ENCODE measurements at places on chromosomes 6 and 20.

DNA sequence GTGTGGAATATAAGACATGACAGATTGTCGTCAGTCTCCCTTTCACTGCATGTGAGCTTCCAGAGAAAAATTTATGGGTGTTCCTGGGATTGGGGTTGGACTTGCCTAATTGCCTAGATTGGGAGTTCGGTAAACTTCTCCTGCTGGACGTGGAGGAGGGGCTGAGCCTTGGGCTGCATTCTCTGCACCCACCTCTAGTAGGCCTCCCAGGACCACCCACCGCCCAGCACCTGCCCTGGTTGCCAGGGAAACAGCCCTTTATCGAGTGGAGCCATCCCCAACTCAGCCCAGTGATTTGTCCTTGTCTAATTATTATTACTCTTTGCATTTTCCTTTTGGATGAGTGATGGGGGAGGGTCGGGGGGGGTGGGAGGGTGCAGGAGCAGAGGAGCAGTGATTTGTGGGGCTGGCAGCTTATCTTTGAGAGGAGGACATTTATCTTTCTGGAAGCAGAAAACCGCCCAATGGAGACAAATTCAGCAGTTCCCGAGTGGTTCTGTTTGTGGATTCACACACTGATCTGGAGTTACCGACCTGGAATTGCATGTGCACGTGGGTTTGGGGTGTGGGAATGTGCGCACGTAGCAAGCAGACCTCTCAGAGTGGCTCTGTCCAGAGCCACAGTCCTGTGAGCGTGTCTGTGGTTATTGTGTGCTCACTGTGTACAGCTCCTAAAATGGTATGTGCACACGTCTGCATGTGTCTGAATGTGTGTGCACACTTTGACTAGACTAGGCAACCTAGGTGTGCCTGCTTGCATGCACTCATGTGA, 104.5 kb downstream of the DHX35 start:
- DNase-seq, result no peak

DNA sequence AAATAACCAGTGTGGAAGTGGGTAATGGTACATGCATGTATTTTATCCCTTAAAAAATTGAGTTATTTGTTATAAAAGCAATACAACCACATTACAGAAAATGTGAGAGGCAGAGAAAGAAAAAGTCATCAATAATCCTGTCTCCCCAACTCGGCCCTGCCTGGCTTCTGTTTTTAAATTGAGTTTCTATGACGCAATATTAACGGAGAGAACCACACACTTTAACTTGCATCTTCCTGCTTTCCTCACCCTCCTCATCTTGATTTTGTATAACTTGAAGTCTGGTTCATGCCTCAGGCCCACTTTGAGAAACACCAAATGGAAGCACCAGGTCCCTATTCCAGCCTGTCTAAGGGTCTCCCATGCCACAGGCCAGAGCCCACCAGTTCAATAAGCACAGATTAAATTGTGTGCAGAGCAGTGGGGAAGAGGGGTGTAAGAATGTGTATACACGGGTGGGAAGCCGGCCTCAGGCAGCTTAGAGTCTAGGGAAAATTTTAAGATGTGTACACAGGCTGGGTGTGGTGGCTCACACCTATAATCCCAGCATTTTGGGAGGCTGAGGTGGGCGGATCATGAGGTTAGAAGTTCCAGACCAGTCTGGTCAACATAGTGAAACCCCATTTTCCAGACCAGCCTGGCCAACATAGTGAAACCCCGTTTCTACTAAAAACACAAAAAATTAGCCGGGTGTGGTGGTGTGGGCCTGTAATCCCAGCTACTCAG, 15.9 kb downstream of the KCNK5 start:
- DNase-seq, result no peak

DNA sequence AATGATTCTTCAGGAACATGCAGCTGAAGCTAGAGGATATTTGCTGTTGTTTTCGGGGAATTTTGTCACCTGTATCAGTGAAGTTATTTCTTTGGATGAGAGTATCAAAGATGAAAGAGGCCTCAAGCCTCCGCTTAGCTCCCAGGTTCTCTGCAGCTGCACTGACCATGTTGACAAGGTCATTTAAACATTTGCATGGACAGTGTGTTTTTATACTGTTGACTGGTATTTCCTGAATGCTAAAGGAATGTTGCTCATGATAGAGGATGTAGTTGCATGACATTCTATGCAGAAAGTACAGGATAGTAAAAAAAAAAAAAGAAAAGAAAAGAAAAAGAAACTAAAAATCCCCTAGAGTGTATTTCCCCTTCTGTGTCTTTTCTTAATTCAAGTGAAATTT, 165.6 kb upstream of the LAMP5 start:
- DNase-seq, result peak; percentile 66

- peak; percentile 37 for DNase-seq
Observed at GRCh38 chr6:71412559-71413140, 124.0 kb downstream of the OGFRL1 start.
